Endothelial cell (in vitro differentiated cells): ENCODE measurements at places on chromosomes 13 and 19.
A peak's percentile ranks its signal among the peaks of the same experiment; 100 is the strongest.

DNA sequence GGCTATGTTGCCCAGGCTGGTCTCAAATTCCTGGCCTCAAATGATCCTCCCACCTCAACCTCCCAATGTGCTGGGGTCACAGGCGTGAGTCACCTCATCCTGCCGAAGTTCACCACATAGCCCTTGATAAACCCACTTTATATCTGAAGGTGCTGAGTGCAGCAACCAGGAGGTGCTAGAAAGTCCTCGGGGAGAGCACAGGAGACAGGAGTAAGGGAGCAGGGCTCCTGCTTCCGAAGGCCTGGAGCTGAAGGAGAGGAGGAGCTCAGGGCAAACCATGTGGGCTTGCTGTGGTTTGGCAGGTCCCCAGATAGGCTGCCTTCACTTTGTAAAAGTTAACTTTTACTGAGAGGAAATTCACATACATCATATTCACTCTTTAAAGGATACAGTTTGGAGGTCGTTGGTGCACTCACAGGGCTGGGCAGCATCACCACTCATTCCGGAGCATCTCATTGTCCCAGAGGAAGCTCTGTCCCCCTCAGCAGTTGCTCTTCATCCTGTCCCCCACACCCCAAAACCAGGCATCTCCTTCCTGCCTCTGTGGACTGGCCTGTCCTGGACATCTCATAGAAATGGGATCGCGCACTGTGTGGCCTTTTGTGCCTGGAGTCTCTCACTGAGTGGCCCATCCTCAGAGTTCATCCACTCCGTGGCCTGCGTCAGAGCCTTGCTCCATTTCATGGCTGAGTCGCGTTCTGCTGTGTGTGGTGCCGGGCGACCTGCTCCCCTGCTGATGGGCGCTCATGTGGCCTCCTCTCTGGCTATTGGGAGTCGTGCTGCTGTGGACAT lies 49.5 kb downstream of the KDM4B start:
- DNase-seq: no peak

DNA sequence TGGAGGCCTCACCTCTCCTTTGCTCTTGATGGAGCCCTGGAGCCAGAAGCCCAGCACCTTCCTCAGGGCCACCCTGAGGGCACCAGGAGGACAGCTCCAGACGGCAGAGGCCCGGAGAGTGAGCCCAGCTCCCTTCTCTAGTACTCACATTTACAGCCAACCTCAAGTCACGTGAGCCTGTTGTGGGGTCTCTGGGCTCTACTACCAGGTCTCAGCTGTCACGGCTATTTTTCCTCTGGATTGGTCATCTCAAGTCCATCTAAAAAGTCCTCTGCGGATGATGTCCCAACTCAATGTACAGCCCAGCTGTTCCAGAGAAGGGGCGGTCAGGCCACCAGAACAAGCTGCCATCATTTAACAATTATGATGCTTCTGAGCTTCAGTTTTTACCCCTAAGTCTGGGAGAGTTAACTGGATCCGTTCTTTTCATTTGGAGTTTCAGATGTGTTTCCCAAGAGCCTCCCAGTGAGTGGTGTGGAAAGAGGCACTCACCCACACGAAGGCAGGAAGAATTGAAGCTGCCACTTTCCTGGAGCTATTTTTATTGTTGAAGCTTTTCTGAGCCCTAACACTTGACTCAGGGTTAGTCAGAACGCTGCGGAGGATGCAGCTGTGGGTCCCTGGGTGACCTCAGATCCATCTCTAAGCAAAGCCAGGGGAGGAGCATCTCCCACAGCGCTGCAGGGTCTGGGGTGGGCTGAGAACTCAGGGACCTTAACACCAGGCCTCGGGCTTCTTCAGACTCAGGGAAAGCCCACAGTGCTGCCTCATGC lies 143.5 kb upstream of the UBL3 start:
- no peak for DNase-seq

- no peak for DNase-seq
Observed at GRCh38 chr19:51627491-51628138, 2.6 kb downstream of the SIGLEC5 start.

DNA sequence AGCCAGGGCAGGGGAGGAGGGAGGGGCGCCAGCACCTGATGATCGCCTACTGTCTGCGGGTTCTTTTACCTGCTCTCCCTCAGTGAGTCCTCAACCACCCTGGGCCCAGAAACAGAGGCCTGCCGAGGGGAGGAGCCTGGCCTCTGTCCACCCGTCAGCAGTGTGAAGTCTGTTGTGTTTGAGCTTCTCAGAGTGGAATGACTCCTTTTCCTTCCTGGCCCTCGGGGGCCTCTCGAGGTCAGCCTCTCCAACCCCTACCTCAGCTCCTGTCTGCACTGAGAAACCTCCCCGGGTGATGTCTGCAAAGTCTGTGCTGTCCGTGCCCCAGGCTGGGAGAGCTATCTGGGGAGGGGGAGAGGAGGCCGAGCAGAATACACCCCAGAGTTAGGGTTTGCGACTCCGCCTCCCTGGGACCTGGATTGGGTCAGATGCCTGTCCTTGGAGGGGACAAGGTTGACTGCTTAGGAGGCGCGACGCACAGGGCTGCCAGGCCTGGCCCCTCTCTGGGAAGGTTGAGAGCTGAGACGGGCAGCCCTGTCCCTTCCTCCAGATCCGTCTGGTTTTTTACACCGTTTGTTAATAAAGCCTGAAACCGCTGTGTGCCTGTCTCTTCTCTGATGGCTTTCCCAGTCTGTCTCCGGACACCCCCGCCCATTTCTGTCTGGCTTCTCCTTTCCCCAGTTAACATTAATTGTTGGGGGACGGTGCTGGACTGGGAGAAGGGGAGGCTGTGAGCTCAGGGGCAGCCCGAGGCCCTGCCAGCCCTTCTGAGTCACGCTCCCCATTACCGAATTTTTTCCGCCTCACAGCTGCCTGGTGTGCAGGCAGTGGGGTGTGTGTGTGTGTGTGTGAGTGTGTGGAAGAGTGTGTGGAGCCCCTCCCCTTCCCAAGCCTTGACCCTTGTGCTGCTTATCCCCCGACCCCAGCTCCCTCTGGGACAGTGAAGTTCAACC lies 989 bp upstream of the SSC5D start:
- DNase-seq: no peak

DNA sequence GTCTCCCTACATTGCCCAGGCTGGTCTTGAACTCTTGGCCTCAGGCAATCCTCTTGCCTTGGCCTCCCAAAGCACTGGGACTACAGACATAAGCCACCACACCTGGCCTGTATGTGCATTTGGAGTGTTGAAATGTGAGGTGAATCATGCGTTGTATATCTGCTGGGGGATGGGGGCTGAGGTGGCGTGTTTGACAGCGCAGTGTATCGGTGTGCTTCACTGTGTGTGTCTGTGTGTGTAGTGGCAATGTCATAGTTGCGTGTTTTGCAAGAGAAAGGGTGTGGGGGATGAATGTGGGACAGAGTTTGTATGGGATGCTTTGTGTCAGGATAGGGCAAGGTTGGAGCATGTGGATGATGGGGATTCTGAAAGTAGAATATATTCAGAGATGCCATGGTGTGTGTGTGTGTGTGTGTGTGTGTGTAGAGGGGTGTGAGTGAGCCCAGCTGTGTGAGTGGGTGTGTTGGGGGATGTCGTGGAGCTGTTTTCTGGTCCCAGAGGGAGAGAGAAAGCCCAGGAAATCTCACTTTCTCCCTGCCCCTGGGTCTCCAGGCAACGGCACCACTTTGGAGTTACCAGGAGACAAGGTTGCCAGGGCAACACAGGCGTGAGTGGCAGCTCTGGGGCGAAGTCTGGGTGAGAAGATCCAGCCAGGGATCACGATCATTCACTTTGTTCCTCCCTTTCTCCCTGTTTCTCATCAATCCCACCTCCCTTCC lies 1.1 kb upstream of the SWSAP1 start:
- no peak for DNase-seq

- DNase-seq: no peak
Observed at GRCh38 chr19:49222011-49222410, 64.4 kb downstream of the TRPM4 start.

DNA sequence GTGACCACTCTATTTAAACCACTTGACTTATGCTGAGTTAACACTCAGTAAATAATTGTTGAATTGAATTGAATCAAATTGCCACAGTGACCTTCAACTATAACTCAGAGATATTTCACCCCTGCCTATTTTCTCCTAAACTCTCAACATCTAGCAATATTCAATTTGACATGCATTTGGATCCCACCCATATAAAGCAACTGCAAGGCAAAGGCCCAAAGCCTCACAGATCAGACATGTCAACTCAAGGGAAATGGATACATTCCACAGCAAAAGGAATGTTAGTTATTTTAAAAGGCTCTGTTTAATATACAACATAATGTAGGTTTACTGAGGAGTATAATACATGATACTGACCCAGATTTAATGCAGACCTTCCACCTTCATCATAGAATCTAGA lies 107.4 kb downstream of the KCTD12 start:
- DNase-seq: no peak

DNA sequence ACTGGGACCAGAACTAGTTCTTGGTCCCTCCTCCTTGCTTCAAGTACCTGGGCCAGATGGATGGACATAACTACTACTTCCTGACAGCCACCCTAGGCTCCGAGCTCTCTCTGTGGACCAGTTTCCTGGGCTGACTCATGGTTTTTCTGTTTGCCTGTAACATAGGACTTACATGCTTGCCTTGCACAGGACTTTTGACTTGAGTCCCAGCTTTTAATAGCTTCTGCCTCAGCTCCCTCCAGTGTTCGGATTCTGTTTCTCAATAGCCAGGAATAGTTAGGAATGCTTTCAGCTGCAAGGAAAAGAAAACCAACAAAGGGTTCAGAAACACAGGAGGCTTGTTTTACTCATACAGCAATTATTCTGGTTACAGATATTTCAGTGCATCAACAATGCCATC lies 405.9 kb downstream of the ZNF536 start:
- DNase-seq: no peak

GRCh38 chr19:41726493-41726892 lies 18.1 kb downstream of the CEACAM5 start:
- no peak for DNase-seq

- DNase-seq: no peak
Observed at GRCh38 chr13:43077906-43078305, 54.5 kb downstream of the DNAJC15 start.

DNA sequence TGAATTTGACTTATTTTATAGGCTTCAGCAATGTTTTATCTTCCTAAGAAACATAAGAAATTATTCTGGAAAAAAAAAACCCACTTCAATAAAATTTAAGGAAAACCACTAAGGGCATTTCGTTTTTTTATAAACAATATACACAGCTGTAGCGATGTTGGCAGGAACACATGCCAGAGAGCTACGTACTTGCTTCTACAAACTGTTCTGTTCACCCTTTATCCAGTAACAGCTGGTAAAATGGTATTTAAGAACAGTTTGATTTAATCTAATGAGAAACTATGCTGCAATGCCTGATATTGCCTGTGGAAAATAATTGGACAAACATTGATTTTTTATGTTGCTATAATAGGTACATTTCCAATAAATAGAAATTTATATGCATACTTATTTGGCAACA lies 137.2 kb upstream of the DACH1 start:
- DNase-seq: no peak

DNA sequence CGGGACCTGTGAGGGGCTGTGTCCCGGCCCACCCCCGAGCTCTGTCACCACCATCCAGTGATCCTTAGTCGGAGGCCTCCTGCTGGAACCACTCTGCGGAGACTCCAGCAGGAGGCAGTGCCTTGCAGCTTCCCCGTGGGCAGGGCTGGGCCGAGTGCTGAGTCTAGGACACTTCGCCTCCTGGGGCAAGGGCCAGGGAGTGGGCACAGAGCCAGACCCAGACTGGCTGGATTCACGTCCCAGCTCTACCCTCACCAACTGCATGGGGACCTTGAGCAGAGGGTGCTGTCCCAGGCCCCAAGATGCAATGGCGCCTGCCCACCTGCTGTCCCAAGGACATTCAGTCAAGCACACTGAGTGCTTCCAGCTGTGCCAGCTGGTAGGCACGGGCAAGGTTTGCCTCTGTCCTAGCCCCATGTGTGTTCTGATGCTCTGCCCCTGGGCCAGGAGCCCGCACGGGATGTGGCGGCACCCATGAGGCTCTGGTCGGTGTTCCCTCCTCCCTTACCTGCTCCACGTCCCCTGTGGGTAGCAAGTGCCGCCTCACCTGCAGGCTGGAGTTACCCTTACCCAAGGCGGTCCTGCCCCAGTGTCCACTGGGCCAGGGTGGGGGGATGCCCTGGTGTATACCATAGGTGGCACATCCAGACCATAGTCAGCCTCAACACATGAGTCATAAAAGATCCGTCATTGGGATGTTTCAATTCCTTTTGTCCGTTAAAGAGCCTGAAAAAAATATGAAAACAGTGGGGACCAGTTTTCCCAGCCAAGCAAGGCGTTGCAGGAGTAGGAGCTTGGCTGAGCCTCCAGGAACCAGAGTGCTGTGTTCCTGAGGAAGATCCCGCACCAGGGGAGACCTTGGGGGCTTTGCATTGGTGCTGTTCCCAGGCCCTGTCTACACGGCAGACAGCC lies 7.4 kb downstream of the FZR1 start:
- no peak for DNase-seq

DNA sequence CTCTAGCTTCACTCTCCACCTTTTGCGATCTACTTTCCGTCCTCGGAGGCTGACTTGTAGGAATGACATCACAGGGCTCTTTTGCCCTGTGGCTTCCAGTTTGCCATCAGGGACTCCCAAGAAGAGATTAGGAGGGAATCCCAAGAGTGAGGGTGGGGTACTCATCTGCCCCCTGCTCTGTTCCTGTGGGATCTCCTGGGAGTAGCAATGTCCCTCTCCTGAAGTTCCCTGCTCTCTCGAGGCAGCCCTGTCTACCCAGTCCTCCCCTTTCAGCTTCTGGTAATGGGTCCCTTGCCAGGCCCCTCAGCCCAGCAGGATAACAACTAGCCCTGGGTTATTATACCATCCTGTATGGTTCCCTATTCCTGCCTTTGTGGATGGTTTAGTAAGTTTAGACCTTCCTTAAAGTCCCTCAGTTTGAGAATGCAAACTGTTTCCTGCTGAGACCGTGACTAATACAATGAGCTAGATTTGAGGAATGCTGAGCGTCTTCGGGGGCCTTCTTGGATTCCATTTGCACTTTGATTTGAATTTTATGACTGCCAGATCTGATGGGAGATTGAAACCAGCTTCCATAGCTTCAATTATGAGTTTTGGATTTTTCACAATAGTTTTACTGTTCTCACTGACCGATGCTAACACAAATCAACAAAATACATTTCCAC lies 73.7 kb upstream of the IPO5 start:
- no peak for DNase-seq

DNA sequence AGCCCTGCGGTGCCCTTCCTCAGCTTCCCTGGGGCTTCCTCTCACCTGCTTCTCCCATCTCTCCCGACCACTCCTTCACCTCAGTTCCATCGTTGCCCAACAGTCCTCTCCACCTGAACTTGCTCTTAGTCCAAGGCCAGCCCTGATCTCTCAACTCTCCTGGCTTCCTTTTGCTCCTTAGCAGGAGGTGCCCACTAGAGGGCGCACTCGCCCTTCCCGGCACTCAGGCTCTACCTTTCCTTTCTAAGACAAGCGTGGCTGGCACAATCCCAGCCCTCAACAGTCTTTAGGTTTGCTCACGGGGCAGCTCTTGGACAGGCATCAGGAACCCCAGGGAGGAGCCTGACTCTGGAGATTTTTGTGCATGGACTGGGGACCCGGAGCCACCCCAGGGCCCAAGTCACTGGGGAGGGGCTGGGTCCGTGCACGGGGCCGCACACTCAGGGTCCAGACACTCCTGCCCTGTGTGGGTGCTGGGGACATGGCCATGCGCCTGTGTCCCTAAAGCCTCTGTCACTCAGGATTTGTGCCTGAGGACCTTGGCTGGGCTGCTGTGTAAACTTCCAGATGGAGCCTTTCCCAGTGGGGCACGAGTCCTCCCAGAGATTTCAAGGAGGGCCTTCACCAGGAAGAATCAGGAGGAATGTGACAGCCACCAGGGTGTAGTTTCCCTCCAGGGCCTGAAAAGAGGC lies 12.1 kb upstream of the CEACAM8 start:
- DNase-seq: peak; percentile 83

GRCh38 chr19:29875931-29876330 lies 64.1 kb downstream of the CCNE1 start:
- no peak for DNase-seq
